NCI-H1436 treated with DMSO at 0.1 percent for 48 hours (cell line): ENCODE measurements at places on chromosomes 4 and X.

DNA sequence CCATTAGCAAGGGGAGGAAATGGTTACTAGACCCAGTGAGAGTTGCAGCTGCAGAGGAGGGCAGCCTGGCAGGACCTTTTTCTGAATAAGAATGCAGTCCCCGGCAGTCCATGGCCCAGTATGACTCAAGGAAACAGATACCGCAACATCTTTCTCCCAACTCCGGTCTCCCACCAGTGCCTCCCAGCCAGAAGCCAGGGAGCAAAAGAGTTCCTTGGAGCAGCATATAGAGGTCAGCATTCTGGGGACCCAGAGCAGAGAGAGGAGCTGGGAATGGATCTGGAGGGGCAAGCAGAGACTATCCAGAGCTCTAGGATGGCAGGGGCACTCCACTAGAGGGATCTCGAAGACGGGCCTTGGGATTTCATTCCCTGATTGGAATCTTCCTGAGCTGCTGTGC is 339.2 kb upstream of the AADAT start:
- no peak for DNase-seq

GRCh38 chr4:18914182-18914581 is 892.6 kb upstream of the LCORL start:
- DNase-seq: no peak

GRCh38 chr4:56183344-56183959 is 203.8 kb downstream of the AASDH start:
- no peak for DNase-seq

DNA sequence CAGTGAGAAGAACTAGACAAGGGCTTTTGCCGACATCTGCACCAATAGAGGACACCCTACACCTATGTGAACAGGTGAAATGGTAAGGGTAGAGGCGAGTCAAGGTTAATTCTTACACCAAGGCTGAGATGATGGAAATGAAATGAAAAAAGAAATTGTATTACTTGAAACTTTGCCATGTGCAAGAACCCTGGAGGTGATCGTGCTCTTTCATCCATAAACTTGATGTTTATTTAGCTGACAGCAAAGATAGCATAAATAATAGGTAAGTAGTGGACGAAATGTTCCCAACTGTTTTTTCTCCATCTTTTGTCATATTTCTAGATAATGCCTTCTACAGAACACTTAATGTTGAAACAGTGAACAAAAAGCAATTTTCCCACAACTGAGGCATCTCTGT is 162.5 kb downstream of the BANK1 start:
- DNase-seq: no peak

GRCh38 chr4:88878642-88879041 is 178.3 kb downstream of the FAM13A start:
- DNase-seq: no peak

DNA sequence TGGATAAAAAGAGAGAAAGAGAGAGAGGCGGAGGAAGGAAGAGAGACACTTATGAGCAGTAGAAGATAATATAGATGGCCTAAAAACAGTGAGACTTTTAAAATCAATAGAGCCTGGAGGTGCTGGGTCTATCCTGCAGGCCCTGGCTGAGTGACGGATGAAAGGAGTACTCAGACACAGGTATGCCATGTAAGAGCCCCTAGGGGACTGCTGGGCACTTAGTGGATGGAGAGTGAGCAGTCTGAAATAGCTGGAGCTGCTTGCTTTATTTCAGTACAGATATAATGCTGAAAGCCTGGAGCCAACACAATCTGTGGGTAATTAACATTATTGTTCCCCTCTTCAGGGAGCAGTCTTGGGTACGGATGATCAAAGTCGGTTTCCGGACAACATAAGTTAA is 578.6 kb downstream of the SPOCK3 start:
- DNase-seq: no peak

DNA sequence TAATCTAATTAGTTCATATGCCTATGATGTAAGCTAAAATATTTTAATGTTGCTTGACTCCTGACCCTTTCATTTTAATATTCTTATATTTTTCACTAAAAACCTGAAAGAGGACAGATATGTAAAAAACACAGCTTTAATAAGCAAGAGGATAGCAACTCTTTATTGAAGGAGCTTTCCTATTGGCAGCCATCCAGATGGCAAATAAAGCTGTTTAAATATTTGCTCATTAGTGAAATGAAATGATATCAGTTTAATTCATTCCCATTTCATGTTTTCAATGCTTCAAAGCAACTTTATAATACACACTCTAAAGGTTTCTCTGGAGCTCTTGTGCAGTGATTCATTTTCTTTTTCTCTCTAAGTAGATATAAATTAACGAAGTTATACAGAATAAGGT is 473.4 kb downstream of the PCDH7 start:
- DNase-seq: peak; percentile 70

DNA sequence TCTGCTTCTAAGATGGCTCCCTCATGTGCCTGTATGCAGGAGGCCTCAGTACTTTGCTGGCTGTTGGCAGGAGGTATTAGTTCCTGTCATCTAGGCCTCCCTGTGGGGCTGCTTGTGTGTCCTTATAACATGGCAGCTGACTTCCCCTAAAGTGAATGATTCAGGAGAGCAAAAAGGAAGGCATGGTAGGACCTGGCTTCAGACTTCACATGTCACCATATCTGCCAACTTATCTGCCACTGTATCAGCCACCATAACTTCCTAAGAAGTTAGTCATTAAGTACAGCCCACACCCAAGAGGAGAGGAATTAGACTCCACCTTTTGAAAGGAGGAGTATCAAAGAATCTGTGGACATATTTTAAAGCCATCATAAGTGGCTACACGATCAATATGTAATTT is 122.5 kb downstream of the UCHL1 start:
- no peak for DNase-seq

DNA sequence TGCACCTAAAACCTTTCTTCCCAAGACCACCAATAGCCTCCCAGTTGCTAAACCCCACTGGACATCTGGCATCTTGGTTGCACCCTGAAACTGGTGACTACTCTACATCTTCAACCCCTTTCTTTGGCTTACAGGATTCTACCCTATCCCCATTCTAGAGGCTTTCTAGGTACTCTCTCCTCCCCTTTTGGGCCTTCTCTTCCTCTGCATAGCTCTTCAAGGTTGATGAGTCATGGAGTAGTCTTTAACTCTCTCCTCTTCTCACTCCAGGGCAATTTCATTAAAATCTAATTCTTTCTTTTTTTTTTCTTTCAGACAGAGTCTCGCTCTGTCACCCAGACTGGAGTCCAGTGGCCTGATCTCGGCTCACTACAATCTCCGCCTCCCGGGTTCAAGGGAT is 16.8 kb downstream of the APOO start:
- no peak for DNase-seq

DNA sequence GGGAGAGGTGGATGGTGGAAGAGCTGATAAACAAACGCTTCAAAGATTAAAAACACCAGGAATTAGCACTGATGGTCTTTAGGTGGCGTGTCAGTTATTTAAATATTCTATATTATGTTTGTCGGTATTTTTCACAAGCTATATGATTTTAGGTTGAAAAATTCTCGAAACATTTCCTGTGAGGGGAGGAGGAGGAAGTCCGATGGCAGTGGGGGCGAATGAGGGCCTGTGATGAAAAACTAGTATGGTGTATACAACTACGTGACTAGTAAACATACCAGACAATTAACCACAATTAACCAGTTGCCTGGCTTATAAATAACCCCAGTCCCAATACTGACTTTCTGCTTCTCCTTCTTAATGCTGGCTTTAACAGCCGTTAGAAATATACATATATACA is 595 bp upstream of the NAP1L2 start:
- DNase-seq: no peak

GRCh38 chrX:118528071-118528737 is 32.6 kb downstream of the DOCK11 start:
- DNase-seq: no peak

GRCh38 chr4:173345648-173346047 is 11.5 kb upstream of the HMGB2 start:
- DNase-seq: no peak

DNA sequence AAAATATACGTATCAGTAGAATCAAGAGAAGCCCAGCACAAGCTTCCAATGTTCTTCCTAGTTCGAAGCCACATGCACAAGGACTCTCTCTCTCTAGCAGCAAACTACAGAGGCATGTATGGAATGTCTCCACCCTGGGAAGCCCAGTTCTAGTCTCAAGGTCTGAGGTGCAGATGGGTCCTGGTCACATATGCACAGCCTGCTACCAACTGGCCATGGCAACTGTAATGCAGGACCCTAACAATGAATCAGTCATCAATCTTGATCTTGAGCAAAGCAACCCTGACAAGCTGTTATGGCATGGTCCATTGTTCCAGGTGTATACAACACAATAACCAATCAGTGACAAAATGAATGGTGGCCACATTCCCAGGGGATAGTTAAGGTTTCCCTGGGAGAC is 55.8 kb downstream of the MBNL3 start:
- DNase-seq: no peak

DNA sequence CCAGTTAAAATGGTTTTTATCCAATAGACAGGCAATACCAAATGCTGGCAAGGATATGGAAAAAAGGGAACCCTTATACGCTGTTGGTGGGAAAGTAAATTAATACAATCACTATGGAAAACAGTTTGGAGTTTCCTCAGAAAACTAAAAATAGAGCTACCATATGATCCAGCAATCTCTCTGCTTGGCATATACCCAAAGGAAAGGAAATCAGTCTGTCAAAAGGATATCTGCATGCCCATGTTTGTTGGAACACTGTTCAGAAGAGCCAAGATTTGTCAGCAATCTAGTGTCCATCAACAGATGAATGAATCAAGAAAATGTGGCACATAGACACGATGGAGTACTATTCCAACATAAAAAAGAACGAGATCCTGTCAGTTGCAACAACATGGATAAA is 91.0 kb upstream of the SH3RF1 start:
- DNase-seq: no peak

- DNase-seq: no peak
Measured at GRCh38 chrX:24566240-24566639, 80.9 kb downstream of the PCYT1B start.

DNA sequence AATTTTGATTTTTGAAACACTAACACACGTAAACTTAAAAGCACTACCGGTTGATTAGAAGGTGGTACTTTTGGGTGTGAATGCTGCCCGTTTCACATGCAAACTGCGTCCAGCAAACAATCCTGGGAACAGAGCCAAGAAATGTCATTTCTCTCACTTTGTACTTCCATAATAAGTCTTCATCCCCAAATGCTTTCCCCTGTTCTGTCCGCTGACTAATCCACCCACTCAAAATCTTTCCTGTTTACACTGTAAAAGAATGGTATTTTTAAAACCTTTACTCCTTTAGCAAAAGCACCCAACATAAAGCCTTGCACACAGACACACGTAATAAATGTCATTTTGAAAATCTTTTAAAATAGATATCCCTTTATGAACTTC is 39.1 kb upstream of the PDLIM5 start:
- DNase-seq: no peak

- no peak for DNase-seq
Measured at GRCh38 chrX:134373736-134374135, 86.2 kb upstream of the HPRT1 start.

DNA sequence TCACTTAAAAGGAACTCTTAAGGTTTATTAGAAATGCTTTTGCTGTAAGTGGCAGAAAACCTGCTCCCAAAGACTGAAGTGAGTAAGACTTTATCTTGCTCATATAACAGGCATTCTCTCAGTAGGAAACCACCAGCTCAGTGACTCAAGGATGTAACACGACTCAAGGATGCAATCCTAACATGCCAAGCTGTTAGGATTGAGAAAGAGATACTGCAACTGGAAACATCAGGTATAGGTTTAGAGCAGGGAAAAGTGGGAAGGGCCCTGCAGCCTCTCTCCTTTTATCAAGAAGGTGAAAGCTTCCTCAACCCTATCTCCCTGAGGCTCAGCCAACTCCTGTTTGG is 11.9 kb upstream of the SLC9A7 start:
- DNase-seq: no peak

- no peak for DNase-seq
Measured at GRCh38 chr4:186236126-186236525, 8.8 kb downstream of the KLKB1 start.

GRCh38 chr4:186946682-186947294 is 223.1 kb upstream of the FAT1 start:
- no peak for DNase-seq

DNA sequence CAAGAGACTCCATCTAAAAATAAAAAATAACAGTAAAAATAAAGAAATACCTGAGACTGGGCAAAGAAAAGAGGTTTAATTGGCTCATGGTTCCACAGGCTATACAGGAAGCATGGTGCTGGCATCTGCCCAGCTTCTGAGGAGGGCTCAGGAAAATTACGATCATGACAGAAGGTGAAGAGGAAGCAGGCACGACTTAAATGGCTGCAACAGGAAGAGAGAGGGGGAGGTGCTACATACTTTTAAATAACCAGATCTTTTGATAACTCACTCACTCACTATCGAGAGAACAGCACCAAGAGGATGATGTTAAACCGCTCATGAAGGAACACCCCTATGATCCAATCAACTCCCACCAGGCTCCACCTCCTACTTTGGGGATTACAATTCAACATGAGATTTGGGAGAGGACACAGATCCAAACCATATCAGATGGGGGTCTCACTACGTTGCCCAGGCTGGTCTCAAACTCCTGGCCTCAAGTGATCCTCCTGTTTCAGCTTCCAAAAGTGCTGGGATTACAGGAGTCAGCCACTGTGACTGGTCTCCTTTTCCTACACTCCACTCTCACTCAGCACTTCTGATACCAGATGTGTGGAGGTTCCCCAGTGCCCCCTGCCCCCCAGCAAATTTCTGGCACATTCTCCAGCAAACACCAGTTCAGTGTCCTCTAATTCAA is 11.9 kb upstream of the ZNF157 start:
- no peak for DNase-seq
